CD4-positive, alpha-beta T cell treated with Interleukin-6 at 100 ng/mL for 8 hours (primary cell): ENCODE measurements at places on chromosomes 7 and 10.

GRCh38 chr10:117663750-117664149, 121.2 kb downstream of the EMX2 start:
- no peak for DNase-seq

GRCh38 chr10:60940446-60940845, 3.5 kb downstream of the RHOBTB1 start:
- no peak for DNase-seq

- peak; percentile 8 for DNase-seq
These were observed 584 bp upstream of the GARS1 start for GRCh38 chr7:30594048-30594539.

GRCh38 chr10:1638889-1639419, 98.4 kb downstream of the ADARB2 start:
- no peak for DNase-seq

DNA sequence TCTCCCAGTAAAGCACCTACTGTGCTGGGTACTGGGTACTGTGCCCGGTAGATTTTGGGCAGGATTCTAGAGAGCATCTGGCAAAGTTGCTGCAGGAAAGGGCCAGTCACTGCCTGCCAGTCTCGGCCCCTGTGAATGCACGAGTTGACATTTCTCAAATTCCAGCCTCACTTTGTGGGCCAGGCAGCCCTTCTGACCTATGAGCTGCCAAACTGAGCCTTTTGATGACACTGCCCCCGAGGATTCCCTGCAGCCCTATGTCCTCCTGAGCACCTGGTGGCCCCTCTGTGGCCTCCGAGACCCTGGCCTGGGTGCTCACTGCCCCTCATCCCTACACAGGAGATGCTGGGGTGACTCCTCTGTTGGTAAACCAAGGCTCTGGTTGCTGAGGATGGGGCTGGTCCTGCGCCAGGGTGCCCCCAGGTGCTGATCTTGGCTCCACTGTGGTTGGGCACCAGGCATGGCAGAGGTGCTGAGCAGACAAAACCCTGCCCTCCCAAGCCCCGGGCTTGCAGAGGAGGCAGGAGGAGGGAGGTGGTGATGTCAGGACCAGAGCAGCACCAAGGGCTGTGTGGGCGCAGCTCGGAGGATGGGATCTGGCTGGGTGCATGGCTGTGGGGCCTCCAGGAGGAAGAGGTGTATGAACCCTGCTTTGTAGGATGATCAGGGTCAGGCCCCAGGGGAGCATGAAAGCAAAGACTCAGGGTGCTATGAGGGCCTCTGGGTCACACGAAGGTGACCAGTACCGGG, 16.2 kb downstream of the LHPP start:
- no peak for DNase-seq

DNA sequence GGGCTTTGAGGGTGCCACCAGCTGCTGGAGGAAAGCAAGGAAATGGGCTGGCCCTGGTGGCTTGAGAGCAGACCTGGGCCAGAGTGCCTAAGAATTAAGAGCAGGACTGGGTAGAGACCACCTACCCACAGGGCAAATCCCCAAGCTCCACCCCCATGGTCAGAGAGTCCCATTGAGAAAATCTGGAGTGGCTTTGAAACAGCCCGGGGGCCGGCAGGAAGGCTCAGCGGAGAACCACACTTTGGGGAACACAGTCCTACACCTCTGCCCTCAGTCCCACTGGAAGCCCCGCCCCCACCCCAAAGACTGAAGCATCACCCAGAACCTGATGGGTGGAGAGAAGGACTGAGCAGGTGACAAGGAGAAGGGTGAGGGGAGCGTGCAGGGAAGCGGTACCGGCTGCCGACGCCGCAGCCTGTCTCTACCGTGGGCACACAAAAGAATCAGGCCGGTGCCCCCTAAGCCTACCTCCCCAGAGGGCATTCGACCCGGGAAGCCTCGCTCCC, 3.6 kb downstream of the SMARCD3 start:
- no peak for DNase-seq

GRCh38 chr10:68603766-68604165, 43.6 kb downstream of the TET1 start:
- no peak for DNase-seq

DNA sequence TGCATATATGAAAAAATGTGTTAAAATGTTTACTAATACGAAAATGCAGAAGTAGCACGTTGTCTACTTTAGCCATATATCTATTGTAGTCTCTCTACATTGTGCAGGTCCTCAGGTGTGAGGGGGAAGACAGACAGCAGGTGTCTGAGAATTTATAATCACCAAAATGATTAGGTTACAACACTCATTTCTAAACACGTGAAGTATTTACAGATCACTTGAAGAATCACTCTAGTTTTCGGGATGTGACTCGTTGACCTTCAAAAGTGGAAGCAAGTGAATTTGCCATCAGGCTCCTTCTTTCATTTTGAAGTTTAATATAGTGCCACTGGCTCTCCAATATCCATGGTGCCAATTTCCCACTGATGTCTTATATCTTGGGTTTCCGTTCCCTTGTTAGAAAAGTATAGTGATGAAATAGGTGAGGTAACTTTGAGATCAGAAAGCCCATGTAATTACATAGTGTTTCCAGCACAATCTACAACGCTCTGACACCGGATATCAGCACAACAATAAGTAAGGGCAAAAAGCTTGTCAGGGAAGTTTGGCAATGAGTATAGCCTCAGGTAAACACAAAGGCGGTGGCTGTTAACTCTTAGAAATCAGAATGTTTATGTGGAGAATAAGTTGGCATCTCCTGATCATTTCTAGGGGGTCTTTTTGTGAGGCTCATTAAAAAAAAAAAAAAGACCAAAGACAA, 57.5 kb upstream of the SP4 start:
- no peak for DNase-seq

- DNase-seq: no peak
These were observed 254.3 kb upstream of the NPVF start for GRCh38 chr7:25482631-25483030.

GRCh38 chr10:1153805-1154351, 97.7 kb downstream of the WDR37 start:
- DNase-seq: no peak

DNA sequence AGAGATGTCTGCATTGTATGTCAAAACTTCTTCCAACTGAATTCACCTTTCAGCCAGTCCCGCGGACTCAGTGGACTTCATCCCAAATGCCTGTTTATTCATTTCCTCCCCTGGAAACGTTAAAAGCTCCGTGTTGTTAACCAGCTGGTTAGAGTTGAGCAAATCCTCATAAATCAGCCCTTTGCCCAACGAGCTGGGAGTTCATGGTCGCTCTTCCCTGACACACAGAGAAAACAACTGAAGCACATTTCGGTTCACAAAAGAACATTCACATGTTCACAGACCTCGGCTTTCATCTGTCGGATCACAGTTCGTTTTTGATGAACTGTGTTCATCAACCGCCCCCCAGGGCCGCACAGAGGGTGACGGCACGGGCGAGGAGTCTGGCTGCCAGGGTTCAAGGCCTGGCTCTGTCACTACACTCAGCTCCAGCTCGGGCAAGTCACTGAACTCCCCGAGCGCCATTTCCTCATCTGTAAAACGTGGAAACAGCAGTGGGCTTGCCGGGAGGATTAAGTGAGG, 62.6 kb downstream of the GLI3 start:
- DNase-seq: no peak

GRCh38 chr10:48501787-48502771, 102.8 kb downstream of the ARHGAP22 start:
- no peak for DNase-seq

- DNase-seq: no peak
These were observed 49.1 kb upstream of the C1QL3 start for GRCh38 chr10:16570731-16571130.

DNA sequence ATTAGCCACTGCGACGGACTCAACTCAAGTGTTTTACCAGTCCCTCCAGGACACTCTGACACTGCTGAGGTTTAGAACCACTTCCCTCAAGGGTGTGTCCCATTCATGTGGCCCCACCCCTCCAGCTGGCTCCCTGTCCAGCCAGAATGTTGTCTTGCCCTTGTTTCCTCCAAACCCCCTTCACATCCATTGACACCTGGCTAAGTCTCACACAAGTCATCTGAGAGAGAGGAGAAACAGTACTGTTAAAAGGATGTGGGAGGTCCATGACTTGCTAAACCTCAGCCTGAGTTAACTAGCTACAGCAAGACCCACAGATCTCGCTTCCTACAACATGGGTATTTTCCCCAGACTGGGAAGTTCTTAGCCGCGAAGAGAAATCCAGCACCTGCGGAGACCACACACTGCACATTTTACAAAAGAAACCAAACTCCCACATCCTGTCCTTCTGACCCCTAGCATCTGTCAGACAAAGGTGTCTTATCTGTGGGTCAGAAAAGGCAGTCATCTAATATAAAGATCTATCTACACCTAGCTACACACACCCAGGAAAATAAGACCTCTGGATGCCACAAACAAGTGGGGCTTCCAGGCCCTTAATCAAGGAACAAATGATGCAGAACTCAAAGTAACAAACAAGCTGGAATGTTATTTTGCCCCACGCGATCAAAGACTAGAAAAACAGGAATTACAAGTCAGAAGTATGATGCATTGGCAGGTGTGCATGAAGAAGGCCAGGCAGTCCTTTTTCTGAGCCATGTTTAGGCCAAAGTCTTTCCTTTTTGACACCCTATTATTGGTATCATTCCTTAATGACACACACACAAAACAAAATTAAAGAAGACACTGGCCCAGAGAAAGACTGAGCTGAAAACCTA, 13.9 kb downstream of the OSBPL3 start:
- DNase-seq: peak; percentile 28

DNA sequence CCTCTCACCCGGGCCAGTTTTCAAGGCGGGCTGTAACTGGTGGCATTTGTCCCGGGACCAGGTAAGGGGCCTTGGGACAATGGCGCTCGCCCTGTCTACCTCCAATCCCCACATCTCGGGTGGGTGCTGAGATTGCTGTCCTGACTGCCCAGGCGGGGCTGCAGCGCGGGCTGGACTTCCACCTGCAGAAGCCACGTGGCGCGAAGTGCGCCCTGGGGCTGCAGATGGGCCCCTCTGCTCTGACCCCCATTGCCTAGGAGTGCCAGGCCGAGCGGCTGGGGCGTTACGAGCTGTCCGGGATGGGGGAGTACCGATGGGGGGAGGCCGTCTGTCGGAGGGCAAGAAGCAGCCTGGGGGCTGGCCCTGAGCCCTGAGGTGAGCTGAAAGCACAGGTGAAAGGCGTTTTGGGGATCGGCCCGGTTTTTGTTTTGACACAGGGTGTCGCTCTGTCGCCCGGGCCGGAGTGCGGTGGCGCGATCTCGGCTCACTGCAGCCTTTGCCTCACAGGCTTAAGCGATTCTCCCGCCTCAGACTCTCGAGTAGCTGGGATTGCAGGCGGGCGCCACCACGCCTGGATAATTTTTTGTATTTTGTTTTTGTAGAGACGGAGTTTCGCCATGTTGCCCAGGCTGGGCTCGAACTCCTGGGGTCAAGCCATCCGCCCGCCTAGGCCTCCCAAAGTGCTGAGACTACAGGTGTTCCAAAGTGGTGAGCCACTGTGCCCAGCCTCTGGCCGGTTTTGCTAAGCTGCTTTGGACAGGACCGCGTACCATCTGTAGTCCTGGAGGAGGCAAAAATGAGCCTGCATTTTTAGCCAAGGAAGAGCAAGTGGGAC, at the start of gene SFXN2:
Gene SFXN2 (plus strand): TSS at position 16 of the 835 bp plus-strand sequence. CDS start 12,001 bp downstream, outside the sequence.
- DNase-seq: peak; percentile 35

DNA sequence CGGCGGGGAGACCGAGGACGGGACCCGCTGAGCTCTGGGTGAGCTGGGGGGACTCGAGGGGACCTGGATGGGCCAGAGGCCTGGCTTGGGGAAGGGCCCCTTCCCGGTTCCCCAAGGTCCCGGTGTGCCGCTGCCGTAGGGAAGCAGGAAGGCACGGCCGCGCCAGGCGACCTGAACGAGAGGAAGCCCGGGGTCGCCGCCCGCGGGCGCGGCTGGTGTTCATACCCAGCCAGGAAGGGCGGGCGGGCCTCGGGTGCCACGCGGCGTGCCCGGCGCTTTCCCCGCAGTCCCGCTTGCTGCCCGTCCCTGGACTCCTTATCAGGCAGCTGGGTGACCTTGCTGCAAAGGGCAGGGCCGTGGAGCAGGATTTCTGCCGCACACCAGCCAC, 38.0 kb downstream of the ZNF777 start:
- no peak for DNase-seq

- DNase-seq: no peak
These were observed 172.7 kb downstream of the GNAI1 start for GRCh38 chr7:80307227-80307856.

DNA sequence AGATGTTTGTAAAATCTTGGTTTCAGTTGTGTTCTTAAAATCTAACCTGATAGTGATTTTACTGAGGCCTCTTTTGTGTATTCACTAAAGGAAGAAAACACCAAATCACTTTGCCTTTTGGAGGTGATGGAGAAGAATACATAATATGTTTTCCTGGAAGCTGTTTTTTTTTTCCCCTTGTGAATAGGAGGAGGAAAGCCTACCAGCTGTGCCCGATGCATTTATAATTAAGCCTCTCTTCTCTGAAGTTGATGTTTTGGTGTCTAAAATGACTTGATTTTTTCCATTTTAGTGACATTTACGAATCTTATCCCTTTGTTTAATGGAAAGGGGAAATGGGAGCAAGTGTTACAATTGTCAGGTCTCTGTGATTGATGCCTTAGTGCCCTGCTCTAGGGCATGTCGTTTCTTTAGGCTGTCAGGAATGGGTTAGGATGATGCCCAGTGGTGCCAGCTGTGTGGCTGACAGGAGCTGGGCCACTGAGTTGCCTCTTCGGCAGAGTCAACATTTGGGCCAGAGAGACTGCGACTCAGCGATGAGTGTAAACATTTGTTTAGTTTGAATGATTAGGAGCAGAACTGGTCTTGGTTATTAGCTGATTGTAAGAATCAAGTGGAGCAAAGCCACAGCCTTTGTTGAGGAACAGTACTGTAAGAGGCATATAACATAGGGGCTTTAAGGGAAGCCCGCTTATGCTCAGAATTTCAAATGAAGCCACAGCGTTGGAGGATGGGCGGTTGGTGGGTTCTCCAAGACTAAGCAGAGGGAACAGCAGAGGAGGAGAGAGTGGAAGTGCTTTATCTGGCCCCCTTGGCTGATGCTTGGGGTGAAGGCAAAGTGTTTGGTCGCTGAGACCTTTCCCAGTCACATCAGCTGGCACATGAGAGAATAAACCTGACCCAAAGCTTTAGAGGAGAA, 81.6 kb downstream of the CDK14 start:
- DNase-seq: no peak

GRCh38 chr7:37441386-37441760, 7.3 kb downstream of the ELMO1 start:
- no peak for DNase-seq

GRCh38 chr7:91140982-91141381, 123.3 kb upstream of the FZD1 start:
- DNase-seq: no peak

DNA sequence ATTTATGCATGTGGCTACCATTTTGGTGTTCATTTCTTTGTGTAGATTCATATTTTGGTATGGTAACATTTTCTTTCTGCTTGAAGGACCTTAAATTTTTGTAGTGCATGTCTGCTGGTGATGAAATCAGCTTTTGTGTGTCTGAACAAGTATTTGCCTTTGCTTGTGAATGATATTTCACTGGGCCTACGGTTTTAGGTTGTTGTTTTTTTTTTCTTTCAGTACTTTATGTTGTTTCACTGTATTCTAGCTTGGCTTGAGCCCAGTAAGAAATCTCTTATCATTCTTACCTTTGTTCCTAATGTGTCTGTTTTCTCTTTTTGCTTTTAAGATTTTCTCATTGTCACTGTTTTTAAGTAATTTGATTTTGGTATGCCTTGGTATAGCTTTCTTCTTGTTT, 31.9 kb downstream of the SAMD8 start:
- DNase-seq: no peak
